Lower lobe of right lung (tissue), 2 donors: ENCODE measurements at places on chromosomes 6 and 20. TPM values are rescaled to one million over a fixed set of nuclear protein-coding genes. Genes with fewer than 3 reads are reported as not detected.

- H3K27ac ChIP-seq = peak overlapping the region; percentile 83
- no peaks in the 10 kb centered on the region for H3K36me3 ChIP-seq
- H3K4me3 ChIP-seq = peak overlapping the region; percentile 73
- H3K4me1 ChIP-seq = peaks cover 31% of the 10 kb centered on the region
Observed at GRCh38 chr6:152634773-152635172, 2.4 kb downstream of the SYNE1 start.

DNA sequence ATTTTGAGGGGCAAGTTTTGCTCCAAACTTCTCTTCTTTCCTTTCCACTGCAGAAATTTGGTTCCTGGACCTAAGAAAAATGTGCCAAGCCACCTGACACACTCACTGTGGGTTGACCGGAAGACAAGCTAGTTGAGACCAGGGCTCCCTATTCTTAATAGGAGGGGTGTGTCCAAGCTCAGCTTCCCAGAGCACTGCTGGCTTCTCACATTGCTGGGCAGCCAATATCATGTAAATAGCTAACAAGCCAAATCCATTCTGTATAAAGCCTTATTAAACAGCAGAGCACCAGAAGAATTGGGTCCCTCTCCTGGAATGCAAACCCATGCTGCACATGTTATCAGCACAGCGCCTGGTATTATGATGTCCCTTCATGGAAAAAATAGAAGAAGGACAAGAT is 17.0 kb upstream of the SAMD3 start:
- H3K27me3 ChIP-seq = no peaks in the 10 kb centered on the region
- H3K36me3 ChIP-seq = no peaks in the 10 kb centered on the region
- H3K4me1 ChIP-seq = no peaks in the 10 kb centered on the region
- DNase-seq = no peak
- H3K4me3 ChIP-seq = no peak overlapping the region
- no peak overlapping the region for H3K27ac ChIP-seq

- H3K27me3 ChIP-seq = no peaks in the 10 kb centered on the region
- peaks cover 74% of the 10 kb centered on the region for H3K4me1 ChIP-seq
- peak overlapping the region; percentile 64 for H3K27ac ChIP-seq
Observed at GRCh38 chr20:34525709-34526416, 9.6 kb downstream of the DYNLRB1 start.

GRCh38 chr20:47175493-47175892 is 181.0 kb downstream of the ZMYND8 start:
- no peak for DNase-seq
- H3K4me3 ChIP-seq = no peak overlapping the region
- H3K36me3 ChIP-seq = no peaks in the 10 kb centered on the region
- no peaks in the 10 kb centered on the region for H3K4me1 ChIP-seq

- H3K4me1 ChIP-seq = peaks cover 8% of the 10 kb centered on the region
- no peaks in the 10 kb centered on the region for H3K27me3 ChIP-seq
- H3K4me3 ChIP-seq = no peak overlapping the region
- no peaks in the 10 kb centered on the region for H3K36me3 ChIP-seq
- DNase-seq = no peak
Observed at GRCh38 chr6:45737331-45738056, 278.2 kb downstream of the CLIC5 start.

DNA sequence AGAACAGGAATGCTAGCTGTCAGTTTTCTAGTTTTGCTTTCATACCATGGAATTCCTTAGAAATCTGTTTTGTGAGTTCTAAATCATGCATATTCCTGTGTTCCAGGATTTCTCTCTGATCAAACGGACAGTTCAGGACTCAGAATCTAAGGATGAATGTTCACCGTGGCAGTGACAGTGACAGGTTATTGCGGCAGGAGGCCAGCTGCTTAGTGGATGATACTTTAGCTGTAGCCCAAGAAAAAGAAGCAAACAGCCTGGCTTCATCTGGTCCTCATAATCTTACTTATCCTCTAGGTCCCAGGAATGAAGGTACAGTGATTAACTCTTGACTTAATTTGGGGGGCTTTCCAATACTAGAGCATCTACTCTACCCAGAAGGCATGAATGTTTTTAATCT is 27.1 kb downstream of the KCTD20 start:
- H3K27ac ChIP-seq = no peak overlapping the region
- H3K4me1 ChIP-seq = no peaks in the 10 kb centered on the region
- H3K4me3 ChIP-seq = no peak overlapping the region

- no peak overlapping the region for H3K4me3 ChIP-seq
- no peak overlapping the region for H3K27ac ChIP-seq
- H3K27me3 ChIP-seq = peaks cover 96% of the 10 kb centered on the region
- peaks cover 21% of the 10 kb centered on the region for H3K4me1 ChIP-seq
Observed at GRCh38 chr6:108156938-108157233, 8.9 kb upstream of the NR2E1 start.

DNA sequence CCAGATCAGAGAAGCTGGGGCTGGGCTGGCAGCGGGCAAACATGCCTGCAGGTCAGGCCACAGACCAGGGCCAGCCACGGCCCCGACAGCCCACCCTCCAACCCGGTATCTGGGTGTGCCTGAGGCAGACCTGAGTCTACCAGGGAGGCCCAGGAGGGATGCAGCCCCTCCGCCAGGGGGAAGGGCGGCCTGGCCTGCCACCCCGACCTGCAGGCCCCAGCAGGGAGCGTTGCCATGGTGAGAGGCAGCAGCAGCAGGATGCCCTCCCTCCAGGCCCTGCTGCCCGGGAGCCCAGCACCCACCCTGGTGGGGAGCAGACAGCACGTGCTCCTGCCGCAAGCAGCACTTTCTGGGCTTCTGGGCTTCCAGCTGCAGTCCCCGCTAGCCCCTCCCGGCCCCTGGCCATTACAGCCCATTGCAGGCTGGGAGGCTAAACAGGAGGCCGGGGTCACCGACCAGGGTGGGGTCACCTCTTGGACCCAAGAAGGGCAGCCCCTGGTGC is 3.8 kb upstream of the EEF1A2 start:
- peaks cover 12% of the 10 kb centered on the region for H3K4me1 ChIP-seq
- no peak overlapping the region for H3K27ac ChIP-seq
- no peak overlapping the region for H3K4me3 ChIP-seq
- H3K27me3 ChIP-seq = peaks cover 59% of the 10 kb centered on the region

- peaks cover 19% of the 10 kb centered on the region for H3K36me3 ChIP-seq
- H3K4me1 ChIP-seq = no peaks in the 10 kb centered on the region
- H3K27ac ChIP-seq = no peak overlapping the region
- DNase-seq = no peak
Observed at GRCh38 chr6:169622618-169623017, 79.2 kb downstream of the WDR27 start.

GRCh38 chr20:2859330-2860121 is 13.8 kb upstream of the PTPRA start:
- H3K4me3 ChIP-seq = no peak overlapping the region
- no peak overlapping the region for H3K27ac ChIP-seq
- H3K4me1 ChIP-seq = no peaks in the 10 kb centered on the region
- DNase-seq = no peak
- no peaks in the 10 kb centered on the region for H3K27me3 ChIP-seq

GRCh38 chr20:48585061-48585870 is 242.5 kb downstream of the PREX1 start:
- H3K27ac ChIP-seq = no peak overlapping the region
- H3K4me3 ChIP-seq = no peak overlapping the region
- no peak for DNase-seq
- no peaks in the 10 kb centered on the region for H3K36me3 ChIP-seq

GRCh38 chr6:1310628-1311399 is 1.1 kb upstream of the FOXQ1 start:
- H3K36me3 ChIP-seq = no peaks in the 10 kb centered on the region
- H3K27ac ChIP-seq = peak overlapping the region; percentile 80
- peak; percentile 80 for DNase-seq
- peaks cover 57% of the 10 kb centered on the region for H3K27me3 ChIP-seq

GRCh38 chr6:16420715-16421461 is 182.5 kb downstream of the GMPR start:
- H3K36me3 ChIP-seq = no peaks in the 10 kb centered on the region
- H3K27me3 ChIP-seq = no peaks in the 10 kb centered on the region
- DNase-seq = no peak
- peak overlapping the region; percentile 14 for H3K27ac ChIP-seq
- no peak overlapping the region for H3K4me3 ChIP-seq

GRCh38 chr20:44684047-44684967 is 30.9 kb upstream of the CCN5 start:
- no peak for DNase-seq
- no peaks in the 10 kb centered on the region for H3K36me3 ChIP-seq
- H3K4me1 ChIP-seq = peaks cover 17% of the 10 kb centered on the region
- H3K4me3 ChIP-seq = no peak overlapping the region
- H3K27me3 ChIP-seq = no peaks in the 10 kb centered on the region
- H3K27ac ChIP-seq = no peak overlapping the region

GRCh38 chr6:89438248-89438647 is 5.3 kb downstream of the ANKRD6 start:
- H3K4me1 ChIP-seq = peaks cover 19% of the 10 kb centered on the region
- no peak overlapping the region for H3K4me3 ChIP-seq
- no peaks in the 10 kb centered on the region for H3K27me3 ChIP-seq
- no peaks in the 10 kb centered on the region for H3K36me3 ChIP-seq
- no peak overlapping the region for H3K27ac ChIP-seq

- H3K27me3 ChIP-seq = no peaks in the 10 kb centered on the region
- peaks cover 11% of the 10 kb centered on the region for H3K36me3 ChIP-seq
- no peak overlapping the region for H3K27ac ChIP-seq
Observed at GRCh38 chr20:35174458-35175216, 2.8 kb downstream of the PROCR start.

- no peaks in the 10 kb centered on the region for H3K4me1 ChIP-seq
- H3K4me3 ChIP-seq = no peak overlapping the region
- no peak overlapping the region for H3K27ac ChIP-seq
- no peaks in the 10 kb centered on the region for H3K27me3 ChIP-seq
Observed at GRCh38 chr6:23316131-23316530, 746.8 kb downstream of the HDGFL1 start.

GRCh38 chr6:168282985-168283685 is 36.4 kb downstream of the DACT2 start:
- no peak overlapping the region for H3K27ac ChIP-seq
- H3K27me3 ChIP-seq = peaks cover 8% of the 10 kb centered on the region
- no peak overlapping the region for H3K4me3 ChIP-seq
- DNase-seq = no peak

The RHAG gene
- total RNA-seq = not detected

The C20orf204 gene
- 1.2 TPM for total RNA-seq

The RXRB gene
- 47.4 TPM for total RNA-seq

The BPIFB1 gene
- 263 TPM for total RNA-seq

The EEF1A2 gene
- 0.77 TPM for total RNA-seq

The GPSM3 gene
- total RNA-seq = 76.2 TPM
